Globus pallidus (tissue), 1 donor: ENCODE measurements at places on chromosomes 5 and 9.

- DNase-seq: no peak
Measured at GRCh38 chr9:130349398-130349797, 83.8 kb downstream of the HMCN2 start.

DNA sequence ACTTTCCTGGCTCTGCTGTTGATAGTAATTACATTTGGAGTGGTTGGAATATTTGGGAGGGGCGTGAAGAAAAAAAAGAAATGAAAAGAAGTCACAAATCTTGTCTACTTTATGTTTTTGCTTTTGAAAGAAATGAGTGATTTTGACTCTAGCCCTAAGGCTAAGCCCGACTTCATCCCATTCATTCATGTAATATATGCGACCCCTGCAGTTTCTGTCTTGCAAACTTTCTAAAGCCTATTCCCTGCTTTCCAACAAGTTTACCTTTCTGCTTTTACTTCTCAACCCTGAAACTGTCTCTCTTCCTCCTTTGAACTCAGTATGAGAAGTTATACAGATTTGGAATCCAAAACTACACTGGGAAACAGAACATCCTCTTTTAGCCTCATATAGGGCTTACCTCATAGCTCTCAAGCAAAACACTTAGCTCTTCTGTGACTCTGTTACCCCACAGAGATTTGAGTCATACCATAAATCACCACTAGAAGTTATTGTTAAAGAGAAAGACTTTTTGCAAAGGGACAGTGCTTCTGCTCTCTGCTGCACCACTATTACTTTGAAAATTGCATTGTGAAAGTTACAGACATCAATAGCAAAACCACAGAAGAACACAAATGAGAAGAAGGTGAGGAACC, 1.6 kb downstream of the CFAP95 start:
- no peak for DNase-seq

GRCh38 chr5:36389245-36389644, 87.5 kb upstream of the RANBP3L start:
- peak; percentile 44 for DNase-seq

- no peak for DNase-seq
Measured at GRCh38 chr5:14408969-14409586, 172.5 kb upstream of the OTULINL start.

DNA sequence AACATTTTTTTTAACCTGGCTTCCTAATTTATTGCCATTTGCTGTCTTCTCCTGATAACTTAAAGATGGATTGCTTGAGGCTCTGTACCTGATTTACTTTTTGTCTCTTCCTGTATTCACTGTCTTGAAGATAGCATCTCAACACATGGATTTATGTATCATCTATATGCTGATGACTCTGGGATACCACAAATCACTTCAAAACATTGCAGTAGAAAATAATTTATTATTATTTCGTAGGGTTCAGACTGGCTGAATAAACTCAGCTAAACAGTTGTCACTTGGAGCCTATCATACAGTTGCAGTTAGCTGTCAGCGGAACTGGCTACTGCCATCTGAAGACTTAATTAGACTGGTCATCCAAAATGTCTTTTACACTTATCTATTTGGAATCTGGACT, 1025.2 kb upstream of the CDH18 start:
- DNase-seq: no peak

- DNase-seq: no peak
Measured at GRCh38 chr9:113356686-113357292, 7.4 kb downstream of the BSPRY start.

DNA sequence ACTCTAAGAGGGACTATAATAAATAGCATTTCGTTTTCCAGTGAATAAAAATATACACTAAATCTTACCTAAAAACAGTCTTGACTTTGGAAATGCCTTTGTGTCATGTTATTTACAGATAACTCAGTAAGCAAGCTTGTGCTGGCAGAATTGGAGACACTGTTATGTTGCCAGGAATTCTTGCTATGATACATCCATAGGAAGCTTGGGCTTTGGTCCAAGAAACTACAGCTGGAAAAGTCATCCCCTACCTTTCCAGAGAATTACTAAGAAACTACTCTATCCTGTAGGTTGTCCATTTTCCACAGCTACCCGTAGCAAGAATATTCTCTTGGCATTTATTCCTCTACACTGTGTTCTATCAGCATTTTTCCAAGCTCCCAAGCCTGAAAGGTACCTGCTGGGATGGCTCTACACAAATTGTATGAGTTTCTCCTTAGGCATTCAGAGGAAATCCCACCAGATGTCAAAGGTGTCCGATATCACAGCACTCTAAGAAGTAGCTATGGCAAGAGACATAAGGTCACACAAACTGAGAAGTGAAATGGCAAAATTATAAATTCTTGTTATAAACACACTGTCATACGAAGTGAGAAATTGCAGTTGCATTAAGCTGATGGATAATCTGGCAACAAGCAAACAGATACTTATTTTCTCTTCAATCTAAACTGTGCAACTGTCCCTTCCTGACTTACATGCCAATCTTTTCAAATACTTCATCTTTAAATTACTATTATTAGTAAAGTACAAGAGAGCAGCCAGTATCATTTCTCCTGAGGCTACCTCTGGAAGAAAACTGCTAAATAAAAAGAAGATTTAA, 68.5 kb downstream of the MCTP1 start:
- DNase-seq: no peak

- peak; percentile 13 for DNase-seq
Measured at GRCh38 chr5:50711280-50711679, 44.8 kb downstream of the PARP8 start.

- peak; percentile 13 for DNase-seq
Measured at GRCh38 chr5:89106480-89106879, 223.5 kb upstream of the MEF2C start.

DNA sequence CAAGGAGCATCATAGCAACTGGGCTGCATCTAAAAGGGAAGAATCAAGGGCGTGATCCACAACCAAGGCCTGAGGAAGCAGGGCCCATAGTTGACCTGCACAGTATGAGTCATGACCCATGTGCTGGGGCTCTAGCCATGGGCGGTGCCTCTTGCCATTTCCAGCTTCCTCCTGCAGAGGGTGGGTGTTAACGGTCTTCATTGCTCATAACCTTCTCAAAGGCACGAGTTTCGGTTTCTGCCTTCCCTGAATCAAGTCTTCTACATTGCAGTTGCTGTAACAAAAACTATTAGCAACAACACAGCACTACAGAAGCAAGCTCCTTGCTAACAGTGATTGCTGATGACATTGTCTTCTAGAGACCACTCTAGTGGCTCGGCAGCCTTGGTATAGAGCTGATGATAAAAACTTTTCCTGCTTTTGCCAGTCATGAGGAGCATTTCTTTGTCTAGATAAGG, 66.9 kb downstream of the CTSL start:
- peak; percentile 38 for DNase-seq

GRCh38 chr5:38996123-38996522, 78.1 kb downstream of the RICTOR start:
- no peak for DNase-seq

- DNase-seq: no peak
Measured at GRCh38 chr9:80836013-80836412, 853.3 kb downstream of the TLE1 start.

GRCh38 chr5:178383919-178384815, 151.6 kb upstream of the PHYKPL start:
- DNase-seq: no peak

DNA sequence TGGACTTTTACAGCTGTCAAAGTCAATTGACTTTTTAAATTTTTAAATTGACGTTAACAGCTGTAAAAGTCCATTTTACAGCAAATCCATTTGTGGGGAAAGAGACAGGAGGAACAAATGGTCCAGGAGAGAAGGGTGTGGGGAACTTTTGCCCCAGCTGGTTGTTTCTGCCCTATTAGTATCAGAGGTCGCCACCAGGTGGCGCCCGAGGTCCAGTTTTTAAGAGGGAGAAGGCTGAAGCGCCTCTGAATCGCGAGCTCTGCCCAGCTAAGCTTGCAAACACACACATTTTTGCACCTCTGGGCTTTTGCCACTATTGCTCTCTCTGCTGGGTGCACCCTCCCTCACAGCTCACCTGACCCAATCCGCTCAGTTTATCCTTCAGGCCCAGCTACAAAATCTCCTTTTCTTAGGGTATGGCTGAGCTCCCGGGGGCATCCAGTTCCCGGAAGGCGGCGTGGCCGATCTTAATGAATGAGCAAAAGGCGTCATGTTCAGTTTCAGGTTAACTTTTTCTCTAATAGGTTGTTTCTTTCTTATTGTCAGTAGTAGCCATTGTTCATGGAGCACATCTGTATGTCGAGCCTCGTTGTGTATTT, 6.3 kb upstream of the TTLL11 start:
- DNase-seq: peak; percentile 83

DNA sequence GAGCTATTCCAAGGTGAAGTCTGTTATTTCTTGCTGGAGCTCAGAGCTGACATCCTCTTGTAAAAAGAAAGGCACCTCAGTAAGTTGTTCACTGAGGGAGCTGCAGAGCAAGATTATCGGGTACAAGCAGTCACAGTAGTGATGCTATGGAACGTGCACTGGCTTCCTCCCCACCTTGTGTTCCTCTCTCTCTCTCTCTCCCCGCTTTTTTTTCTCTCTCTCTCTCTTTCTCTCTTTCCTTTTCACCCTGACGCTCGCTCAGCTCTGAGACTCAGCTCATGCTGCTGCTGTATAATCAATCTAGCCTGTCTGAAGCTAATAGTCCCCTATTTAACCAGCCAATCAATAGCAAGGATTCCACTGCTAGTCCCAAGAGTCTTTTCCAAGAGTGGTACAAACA, 587.6 kb upstream of the CDH18 start:
- DNase-seq: no peak

GRCh38 chr5:83172011-83172410, 94.7 kb downstream of the XRCC4 start:
- no peak for DNase-seq
